Upper lobe of right lung (tissue), 1 donor: ENCODE measurements at places on chromosomes 2 and 18. TPM values are rescaled to one million over a fixed set of nuclear protein-coding genes. Genes with fewer than 3 reads are reported as not detected.

DNA sequence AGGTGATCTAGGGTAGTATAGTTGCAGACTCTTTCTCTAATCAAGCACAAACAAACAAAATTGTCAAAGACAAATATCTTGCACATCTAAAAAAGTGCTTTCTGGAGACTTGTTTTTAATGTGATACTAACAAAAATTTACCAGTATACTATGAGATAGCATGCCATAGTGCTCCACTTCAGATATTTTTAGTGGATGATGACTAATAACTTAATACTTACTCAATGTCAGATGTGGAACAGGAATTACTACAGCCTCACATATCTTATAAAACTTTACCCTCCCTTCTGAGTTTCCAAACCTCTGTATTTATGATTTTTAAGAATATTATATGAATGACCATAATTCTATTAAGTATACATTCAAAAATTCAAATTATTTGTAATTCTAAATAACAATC is 1162.0 kb upstream of the SLC39A10 start:
- no peak for DNase-seq

DNA sequence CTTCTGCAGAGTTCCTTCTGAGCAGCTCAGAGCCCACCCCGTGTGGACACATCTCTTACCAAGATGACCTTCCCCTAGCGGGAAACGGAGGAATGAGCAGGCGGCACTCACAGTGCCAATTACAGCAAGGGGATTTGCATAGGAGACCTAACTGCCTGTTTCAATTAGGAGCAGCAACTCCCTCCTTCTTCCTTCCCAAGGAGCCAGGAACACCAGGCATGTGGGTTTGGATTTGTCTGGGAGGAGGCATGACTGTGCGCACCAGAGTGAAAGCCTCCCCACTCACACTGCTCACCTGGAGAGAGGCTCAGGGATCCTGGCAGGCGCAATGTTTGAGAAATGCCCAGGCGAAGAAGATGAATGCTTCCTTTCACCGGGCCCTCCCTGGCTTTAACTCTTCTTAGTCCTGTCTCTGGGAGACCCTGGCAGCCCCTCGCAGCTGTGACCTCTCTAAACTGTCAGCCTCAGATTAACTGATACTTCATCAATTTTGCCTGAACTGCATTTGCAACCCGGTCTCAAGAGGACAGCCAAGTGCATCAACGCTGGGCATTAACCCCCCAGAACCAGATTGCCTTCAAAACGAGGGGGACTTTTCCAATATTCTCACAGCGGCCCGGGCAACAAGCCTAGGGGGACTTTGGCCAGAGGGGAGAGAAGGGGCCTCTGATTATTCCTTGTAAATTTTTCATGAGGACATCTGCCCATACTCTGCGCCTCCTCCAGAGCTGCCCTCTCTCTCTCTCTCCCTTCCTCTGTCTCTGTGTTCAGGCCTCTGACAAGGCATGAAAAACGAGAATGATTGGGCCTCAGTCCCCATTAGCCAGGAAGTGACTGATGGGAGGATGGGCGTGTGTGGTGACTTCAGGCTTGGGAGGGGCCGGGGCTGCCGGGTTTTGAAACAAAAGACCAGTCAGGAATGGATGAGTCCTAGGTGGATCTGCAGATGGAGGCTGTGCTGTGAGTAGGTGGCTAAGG is 93.8 kb downstream of the CMPK2 start:
- no peak for DNase-seq

DNA sequence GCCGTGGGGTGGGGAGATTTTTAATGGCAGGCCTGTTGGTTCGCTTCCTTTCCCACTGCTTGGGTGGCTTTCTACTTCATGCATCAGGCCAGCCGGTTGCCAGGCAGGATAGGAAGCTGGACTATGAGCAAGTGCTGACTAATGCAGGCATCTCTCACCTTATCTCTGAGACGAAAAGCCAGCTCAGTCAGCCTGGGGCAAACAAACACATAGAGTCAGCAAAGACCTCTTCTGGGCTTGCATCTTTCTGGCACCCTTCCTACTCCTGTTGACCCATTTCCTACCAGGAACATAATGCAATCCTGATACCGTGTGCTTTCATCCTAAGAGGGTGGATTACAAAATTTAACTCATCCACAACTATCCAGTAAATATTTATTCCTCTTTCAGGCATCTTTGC is 416.6 kb upstream of the MEX3C start:
- DNase-seq: no peak

DNA sequence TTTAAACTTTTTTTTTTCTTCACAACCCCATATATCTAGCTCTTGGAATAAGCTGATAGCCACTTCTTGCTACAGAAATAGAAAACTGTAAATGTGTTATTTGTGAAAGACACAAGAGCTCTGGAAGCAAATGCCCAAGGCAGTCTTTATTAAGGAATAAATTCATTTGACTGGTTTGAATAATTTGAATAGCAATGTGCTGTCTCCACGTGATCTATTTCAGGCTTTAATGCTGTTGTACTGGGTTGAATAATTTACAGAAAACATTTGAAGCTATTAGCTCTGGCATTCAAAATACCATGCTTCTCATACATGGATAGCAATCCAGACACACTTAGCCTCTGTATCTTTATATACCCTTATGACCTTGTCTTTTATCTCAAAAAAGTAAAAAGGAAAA is 366.7 kb upstream of the KCNJ3 start:
- DNase-seq: no peak

GRCh38 chr2:110848519-110849030 is 116.2 kb downstream of the ACOXL start:
- DNase-seq: no peak

GRCh38 chr2:148989882-148990493 is 48.5 kb upstream of the LYPD6B start:
- DNase-seq: no peak

GRCh38 chr2:238895891-238896600 is 48.2 kb downstream of the TWIST2 start:
- DNase-seq: no peak

Gene DSG2
- 34.2 TPM for total RNA-seq
